Uterus (tissue), 4 donors: ENCODE measurements at places on chromosomes 6 and 20.

- DNase-seq = no peak
These were observed 534 bp downstream of the KIAA1755 start for GRCh38 chr20:38260025-38260377.

DNA sequence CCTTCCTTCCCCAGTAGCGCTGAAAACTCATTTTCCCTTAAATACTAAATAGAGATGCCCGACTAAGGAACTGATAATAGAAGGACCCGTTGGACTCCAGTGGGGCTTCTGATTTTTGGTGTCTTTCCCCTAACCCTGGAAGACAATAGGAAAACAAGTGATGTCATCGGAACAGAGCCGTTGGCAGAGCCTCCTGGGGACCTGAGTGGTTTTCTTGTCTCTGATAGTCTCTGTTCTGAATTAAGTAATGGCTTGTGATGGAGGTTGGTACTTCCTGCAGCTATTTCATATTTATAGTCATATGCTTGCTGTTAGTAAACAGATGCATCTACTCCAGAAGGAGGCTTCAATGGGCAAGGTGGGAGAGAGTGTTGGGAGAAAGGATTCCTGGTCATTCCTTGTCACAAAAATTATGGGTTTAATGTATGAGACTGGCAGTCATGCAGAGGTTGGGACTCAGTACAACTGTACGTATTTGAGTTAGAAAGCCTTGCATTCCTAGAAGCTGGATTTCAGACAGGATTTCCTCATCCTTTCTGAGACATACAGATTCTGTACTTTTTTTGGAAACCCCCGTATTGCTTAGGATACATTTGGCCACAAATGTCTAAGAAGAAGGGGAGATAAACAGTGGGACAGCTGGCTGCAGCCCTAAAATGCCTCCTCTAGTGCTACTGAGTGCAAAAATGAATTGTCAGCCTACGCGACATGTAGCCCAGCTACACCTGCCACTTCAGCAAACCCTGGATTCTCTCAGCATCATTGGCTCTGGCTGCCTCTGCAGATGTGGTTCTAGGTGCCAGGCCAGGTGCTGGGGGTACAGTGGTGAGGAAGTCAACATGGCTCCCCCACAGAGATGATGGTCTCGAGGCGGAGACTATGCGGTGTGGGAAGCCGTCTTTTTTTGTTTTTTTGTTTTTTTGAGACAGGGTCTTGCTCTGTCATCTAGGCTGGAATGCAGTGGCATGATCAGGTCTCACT, 38.1 kb downstream of the CDS2 start:
- no peak for DNase-seq

DNA sequence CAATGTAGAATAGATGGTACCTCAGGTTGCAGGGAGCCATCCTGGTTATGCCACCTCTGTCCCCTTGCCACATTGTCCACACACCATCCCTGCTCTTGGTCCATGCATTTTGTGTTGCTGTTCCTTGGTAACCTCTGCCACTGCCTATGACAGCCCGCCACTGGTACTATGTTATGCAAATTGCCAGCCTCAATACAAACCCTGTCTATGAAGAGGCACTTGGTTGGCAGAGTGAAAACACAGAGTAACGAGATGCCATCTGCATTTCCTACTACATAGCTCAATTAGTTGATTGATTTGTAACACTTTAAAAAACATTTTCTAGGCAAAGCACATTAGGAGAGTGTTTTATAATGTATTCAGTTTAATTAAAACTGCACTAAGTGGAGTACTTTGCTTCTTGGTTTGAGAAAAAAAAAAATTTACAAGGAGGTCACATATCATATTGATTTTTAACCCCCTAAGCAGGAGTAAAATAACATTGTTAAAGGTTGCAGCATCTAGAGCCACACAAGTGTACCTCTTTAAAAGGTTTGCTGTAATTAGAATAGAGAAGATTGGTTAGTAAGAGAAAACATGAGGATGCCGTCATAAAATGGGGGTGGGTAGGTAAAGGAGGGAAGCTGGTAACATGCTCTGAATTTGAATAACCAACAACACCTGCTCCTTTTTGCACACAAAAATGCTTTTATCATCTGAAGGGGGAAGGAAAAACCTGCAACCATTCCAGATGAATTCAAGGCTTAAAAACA, 817.1 kb downstream of the KIF16B start:
- DNase-seq = no peak

DNA sequence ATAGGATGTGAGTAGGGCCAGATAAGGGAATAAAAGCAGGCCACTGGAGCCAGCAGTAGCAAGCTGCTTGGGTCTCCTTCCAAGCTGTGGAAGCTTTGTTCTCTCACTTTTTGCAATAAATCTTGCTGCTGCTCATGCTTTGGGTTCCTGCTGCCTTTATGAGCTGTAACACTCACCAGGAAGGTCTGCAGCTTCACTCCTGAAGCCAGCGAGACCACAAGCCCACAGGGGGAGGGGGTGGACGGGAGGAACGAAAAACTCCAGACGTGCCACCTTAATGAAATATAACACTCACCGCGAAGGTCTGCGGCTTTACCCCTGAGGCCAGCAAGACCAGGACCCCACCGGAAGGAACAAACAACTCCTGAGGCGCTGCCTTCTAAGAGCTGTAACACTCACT, 1324.4 kb upstream of the EYS start:
- no peak for DNase-seq

- DNase-seq = no peak
These were observed 49.6 kb downstream of the DSTN start for GRCh38 chr20:17619351-17620093.

DNA sequence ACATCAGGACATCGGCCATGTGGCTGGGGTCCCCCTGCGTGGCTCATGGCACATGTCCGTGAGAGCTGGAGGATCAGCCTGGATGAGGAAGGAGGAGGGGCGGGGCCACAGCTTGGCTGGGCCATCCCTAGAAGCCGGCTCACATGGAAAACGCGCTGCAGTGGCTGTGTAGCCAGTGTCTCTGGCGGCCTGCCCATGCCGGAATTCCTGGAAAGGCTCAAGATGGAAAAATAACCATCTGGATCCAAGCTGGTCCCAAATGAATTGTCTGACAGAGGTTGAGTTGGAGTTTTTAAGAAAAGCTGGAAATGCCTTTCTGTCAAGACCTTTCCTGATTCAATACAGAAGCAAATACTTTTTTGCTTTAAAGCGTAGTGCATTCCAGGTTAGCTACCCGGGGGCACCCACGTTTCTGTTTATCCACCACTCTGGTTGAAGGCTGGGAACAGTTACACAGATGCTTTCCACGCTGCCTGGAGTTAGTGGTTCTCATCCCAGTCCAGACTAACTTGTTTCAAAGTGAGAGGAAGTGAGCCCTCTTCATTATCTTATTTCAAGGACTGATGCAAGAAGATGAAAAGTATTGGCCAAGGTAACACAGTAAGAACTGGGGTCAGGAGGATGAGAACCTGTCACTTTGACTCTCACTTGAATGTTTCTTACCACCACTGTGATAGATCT, 99.0 kb downstream of the GMPR start:
- DNase-seq = peak; percentile 97

DNA sequence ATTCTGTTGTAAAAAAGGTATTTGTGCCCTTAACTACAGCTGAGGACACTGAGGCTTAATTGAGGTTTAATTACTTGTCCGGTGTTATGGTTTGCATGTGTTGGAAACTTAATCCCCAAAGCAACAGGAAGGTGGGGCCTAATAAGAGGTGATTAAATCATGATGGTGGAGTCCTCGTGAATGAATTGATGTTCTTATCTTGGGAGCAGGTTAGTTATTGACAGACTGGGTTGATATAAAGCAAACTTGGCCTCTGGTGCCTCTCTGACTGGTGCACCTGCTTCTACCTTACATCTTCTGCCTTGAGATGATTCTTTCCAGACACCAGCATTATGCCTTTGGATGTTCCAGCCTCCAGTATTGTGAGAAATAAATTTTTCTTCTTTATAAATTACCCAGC, 306.5 kb upstream of the HS3ST5 start:
- no peak for DNase-seq

DNA sequence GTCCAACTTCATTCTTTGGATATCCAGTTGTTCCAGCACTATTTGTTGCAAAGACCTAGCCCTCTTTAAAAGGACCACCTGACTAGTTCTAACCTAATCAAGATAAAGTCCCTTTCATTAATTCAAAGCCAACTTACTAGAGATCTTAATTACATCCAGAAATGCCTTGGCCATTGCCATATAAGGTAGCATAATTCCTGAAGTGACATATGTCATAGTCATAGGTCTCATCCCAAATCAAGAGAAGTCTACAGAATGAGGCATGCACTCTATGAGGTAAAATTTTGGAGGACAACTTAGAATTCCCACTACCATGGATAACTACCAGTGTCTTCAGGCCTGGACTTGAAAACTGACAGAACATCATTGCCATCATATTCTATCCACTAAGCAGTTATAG, 420.4 kb upstream of the ID4 start:
- DNase-seq = no peak

- no peak for DNase-seq
These were observed 131.4 kb downstream of the BMP2 start for GRCh38 chr20:6898928-6899327.

DNA sequence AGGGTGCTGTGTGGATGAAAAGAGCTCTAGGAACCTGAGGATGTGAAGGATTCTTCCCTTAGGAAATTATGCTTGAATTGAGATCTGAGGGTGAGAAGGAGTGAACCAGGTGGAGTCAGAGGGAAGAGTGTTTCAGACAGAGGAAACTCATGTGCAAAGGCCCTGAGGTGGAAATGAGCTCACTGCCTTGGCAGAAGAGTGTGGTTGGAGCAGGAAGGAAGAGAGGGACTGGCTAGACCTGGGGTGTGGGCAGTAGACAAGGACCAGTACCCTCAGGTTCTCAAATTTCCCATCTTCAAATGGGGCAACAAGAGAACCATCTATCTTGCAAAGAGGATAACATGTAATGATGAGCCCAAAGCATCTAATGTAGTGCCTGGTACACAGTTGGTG, 24.0 kb upstream of the GTSF1L start:
- DNase-seq = no peak

GRCh38 chr20:47125508-47125757, 230.8 kb downstream of the EYA2 start:
- DNase-seq = peak; percentile 34

- DNase-seq = no peak
These were observed 358.4 kb downstream of the BCKDHB start for GRCh38 chr6:80464901-80465300.

DNA sequence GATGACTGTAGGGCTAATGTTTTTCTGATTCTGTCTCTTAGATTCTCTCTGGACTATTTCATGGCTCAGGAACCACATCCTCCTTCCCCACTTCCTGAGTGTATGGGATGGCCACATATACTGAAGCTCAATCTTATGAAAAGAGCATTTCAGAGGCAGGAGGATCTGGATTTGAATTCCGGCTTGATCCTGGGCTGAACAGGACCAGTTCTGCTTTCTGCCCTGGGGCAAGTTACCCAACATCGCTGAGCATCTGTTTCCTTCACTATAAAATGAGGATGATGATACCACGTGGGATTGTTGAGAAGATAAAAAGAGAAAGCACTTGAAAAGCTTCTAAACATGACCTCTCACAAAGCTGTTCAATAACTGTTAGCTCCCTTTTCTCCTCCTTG, 168.4 kb upstream of the TNFAIP3 start:
- DNase-seq = no peak

DNA sequence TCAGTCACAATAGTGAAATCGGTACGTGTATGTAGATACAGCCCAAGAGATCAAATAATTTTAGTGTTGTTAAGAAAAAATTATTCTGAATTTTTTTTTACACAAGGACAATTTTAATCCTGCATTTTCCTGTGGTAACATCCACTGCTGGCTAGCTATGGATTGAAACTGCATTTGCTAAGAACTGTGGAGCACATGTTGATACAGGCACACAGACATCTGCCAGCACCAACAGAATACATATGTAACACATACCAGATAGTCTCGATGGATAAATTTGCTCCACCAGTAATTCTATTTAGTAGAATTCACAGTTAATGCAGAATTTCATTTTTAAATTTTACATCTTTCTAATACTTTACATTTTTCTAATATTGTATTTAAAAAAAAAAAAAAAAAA, 2.2 kb downstream of the ASIP start:
- DNase-seq = no peak

DNA sequence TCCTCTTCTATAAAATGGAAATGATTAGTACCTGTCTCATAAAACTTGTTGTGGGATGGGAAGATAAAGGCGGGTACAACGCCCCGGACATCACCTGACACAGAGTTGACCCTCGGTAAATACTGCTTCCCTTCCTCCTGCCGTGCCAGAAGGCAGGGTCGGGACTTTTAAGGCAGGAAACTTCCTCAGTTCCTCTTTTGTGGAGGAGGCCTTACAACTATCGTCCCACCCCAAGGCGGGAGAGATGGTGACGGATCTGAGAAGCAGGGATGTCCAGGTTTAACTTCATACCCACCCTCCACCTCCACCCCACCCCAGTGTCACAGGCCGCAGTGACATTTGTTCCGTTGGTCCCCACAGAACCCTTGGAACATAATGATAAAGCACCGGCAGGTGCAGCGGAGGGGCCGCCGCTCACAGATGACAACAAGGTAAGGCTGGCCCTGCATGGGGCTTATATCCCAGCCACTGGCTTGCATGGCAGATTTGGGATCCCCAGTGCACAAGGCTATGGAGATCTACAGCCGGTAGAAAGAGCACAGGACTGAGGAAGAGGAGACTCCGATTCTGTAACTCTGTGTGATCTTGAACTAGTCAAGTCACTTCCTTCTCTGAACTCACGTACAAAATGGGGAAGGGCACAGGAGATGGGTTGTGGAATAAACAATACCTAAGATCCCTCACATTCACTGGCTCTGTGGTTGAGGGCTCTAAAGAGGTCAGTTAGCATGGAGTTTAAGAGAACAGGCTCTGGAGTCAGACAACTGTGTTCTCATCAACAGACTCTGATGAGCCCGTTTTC, 764 bp downstream of the DNTTIP1 start:
- DNase-seq = no peak

GRCh38 chr20:10133532-10133931, 85.1 kb upstream of the SNAP25 start:
- no peak for DNase-seq

DNA sequence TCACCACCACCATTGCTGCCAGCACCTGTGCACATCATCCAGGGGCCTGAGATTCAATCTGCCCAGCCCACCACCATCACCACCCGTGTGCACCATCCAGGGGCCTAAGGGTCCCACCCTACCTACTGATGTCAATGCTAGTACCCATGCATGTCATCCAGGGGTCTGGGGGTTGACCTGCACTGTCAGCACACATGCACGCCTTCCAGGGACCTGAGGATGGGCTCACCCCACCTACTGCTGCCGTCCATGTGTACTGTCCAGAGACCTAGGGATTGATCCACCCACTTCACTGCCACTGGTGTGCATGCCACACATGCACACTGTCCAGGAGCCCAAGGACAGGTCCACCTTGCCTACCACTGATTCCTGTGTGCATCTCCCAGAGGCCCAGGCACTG, 11.9 kb upstream of the OXT start:
- no peak for DNase-seq

DNA sequence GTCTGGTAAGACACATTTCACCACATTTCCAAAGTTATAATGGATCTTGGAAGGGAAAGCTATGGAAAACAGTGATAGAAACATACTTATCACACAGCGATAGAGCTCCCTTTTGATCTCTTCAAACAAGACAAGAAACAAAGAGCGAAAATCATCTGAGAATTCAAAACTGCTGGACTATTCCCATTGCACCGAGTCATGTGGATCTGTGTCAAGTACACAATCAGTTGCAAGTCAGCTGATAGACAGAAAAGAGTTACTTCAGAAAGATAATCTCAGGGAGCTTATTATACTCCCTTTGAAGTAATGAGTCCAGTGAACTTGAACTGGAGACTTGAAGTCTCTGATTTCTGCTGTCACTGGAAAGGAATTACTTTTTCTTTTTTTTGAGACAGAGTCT, 89.7 kb upstream of the GCM1 start:
- DNase-seq = no peak

GRCh38 chr6:23952245-23952644, 173.8 kb upstream of the NRSN1 start:
- DNase-seq = no peak
